Heart left ventricle (tissue), 16 donors: ENCODE measurements at places on chromosomes 7 and 10. TPM values are rescaled to one million over a fixed set of nuclear protein-coding genes. Genes with fewer than 3 reads are reported as not detected.

Gene LIPM
- not detected for total RNA-seq

Gene AIMP2
- 44.0 TPM for total RNA-seq

Gene MASTL
- 2.0 TPM for total RNA-seq

Gene CTBP2
- total RNA-seq, result 26.3 TPM

Gene OR2A5
- total RNA-seq, result not detected

Gene PTPN12
- 45.3 TPM for total RNA-seq

Gene CACNA2D1
- total RNA-seq, result 122 TPM

Gene ZPBP
- not detected for total RNA-seq

GRCh38 chr7:151758622-151759540 is 118.0 kb downstream of the PRKAG2 start:
- no peak for DNase-seq
- no peaks in the 10 kb centered on the region for H3K36me3 ChIP-seq
- peaks cover 33% of the 10 kb centered on the region for H3K4me1 ChIP-seq
- H3K4me3 ChIP-seq, result no peak overlapping the region

DNA sequence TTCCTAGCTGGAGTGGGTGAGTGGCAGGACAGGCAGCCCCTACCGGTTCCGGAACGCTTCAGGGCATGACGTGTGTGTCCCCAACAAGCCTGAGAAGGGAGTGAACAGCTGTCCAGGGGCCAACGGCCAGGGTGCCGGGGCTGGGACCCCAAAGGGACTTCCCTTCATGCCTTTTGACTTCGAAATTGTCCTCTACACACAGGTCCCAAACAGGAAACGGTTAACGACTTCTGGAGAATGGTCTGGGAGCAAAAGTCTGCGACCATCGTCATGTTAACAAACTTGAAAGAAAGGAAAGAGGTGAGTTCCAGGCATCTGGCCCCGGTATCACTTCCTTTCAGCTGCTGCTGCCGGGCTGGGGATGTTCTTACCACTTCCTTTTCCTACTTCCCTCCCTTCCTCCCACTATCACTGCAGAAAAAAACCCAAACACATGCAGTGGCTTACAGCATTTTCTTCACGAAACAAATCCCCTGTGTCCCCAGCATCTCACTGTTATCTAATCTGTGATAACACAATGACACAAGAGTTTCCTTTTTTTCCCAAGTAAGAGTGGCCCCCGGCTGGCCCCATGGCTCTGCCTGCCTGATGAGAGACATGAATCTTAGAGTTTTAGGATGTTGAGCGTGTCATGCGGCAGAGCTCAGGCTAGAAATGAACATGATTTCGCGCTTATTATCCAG is 63.2 kb downstream of the MKI67 start:
- peak overlapping the region; percentile 67 for H3K27ac ChIP-seq
- no peaks in the 10 kb centered on the region for H3K36me3 ChIP-seq
- DNase-seq, result peak; percentile 65
- H3K27me3 ChIP-seq, result no peaks in the 10 kb centered on the region

GRCh38 chr7:154684666-154685563 is 318.0 kb downstream of the PAXIP1 start:
- no peak for DNase-seq
- H3K4me3 ChIP-seq, result no peak overlapping the region
- H3K27me3 ChIP-seq, result no peaks in the 10 kb centered on the region
- H3K36me3 ChIP-seq, result no peaks in the 10 kb centered on the region
- H3K27ac ChIP-seq, result no peak overlapping the region

DNA sequence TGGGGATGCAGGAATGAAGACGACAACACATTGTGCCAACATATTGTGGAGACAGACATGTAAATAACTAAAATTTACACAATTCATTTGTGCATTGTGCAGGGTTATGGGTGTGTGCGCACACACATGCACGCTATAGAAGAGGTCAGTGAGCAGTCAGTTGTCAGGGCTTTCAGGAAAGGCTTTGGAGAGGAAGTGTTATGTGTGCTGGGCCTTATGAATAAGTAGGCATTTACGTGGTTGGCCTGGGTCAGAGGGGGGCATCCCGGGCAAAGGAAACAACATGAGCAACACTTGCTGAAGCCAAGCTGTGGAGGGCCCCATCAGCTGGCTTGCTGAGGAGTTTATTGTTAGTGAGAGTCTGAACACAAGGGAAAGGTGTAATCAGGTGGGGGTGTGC is 4.1 kb downstream of the PRXL2A start:
- H3K27me3 ChIP-seq, result no peaks in the 10 kb centered on the region
- peak overlapping the region; percentile 21 for H3K27ac ChIP-seq
- peaks cover 50% of the 10 kb centered on the region for H3K4me1 ChIP-seq
- no peak overlapping the region for H3K4me3 ChIP-seq
- no peaks in the 10 kb centered on the region for H3K36me3 ChIP-seq

DNA sequence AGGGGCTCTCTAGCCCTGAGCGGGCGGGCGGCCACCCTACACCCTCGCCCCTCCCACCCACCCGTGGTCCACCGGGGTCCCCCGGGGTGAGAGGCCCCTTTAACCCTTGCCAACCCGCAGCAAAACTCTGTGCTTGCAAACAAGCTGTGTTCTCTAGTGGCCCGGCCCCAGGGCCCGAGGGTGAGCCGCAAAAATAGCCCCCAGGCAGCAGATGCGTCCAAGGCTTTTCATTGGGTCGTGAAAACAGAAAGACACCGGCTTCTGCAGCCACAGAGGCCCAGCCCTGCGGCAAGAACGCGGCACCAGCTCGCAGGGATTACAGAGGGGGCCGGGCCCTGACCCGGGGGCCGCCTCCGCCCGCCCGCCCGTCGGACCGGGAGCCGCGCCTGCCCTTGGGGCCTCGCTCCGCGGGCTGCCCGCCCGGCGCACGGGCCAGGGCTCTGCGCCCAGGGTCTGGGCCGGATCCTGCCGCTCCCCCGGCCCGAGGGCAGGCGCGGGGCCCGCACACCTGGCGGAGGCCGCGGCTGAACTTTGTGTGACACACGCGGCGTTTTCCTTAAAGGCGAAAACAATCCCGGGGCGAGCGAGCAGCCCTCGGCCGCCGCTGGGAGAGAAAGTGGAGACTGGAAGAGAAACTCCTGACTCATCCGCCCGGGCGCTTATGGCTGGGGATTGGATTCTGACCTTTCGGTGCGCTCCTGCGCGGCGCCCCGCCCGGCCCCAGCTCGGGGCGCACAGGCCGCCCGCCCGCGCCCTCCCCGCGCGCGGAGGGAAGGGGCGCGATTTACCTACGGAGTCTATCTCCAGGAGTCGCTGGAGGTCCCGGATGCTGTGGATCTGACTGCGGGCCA is 2.8 kb downstream of the PDGFA start:
- H3K36me3 ChIP-seq, result peaks cover 2% of the 10 kb centered on the region
- H3K27ac ChIP-seq, result peak overlapping the region; percentile 89
- DNase-seq, result peak; percentile 53
- peaks cover 89% of the 10 kb centered on the region for H3K4me1 ChIP-seq
- H3K27me3 ChIP-seq, result no peaks in the 10 kb centered on the region

DNA sequence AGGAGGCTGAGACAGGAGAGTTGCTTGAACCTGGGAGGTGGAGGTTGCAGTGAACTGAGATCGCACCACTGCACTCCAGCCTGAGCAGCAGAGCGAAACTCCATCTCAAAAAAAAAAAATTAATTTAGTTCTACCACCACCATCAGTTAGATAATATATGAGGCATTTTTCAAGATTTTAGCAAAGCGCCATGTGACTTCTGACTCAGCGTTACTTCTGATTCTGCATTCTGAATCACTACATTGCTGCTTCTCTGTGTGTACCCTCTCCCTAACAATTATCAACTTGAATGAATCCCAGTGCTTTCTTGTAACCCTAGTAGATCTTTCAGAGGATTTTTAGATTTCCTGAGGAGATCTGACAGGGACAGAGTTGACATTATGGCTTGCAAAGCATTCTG is 176.8 kb upstream of the SORCS1 start:
- DNase-seq, result no peak
- no peaks in the 10 kb centered on the region for H3K4me1 ChIP-seq
- no peaks in the 10 kb centered on the region for H3K27me3 ChIP-seq
- H3K27ac ChIP-seq, result no peak overlapping the region
- no peak overlapping the region for H3K4me3 ChIP-seq

DNA sequence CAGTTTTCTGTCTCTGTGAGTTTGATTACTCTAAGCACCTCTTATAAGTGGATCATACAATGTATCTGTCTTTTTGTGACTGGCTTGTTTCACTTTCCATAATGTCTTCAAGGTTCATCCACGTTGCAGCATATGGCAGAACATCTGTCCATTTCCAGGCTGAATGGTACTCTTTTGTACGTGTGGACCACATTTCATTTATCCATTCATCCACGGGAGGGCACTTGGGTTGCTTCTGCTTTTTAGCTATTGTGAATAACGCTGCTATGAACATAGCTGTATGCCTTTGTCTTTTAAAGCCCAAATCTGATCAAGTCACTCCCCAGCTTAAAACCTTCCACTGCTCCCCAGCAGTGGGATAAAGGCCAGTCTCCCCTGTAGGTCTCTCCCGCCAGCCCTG is 31.5 kb downstream of the EGFR start:
- H3K36me3 ChIP-seq, result no peaks in the 10 kb centered on the region
- no peak for DNase-seq
- H3K4me3 ChIP-seq, result no peak overlapping the region
- no peaks in the 10 kb centered on the region for H3K4me1 ChIP-seq

GRCh38 chr10:110764793-110765512 is 106.8 kb upstream of the PDCD4 start:
- no peaks in the 10 kb centered on the region for H3K27me3 ChIP-seq
- H3K36me3 ChIP-seq, result no peaks in the 10 kb centered on the region
- no peak for DNase-seq
- H3K4me1 ChIP-seq, result peaks cover 16% of the 10 kb centered on the region
- peak overlapping the region; percentile 89 for H3K27ac ChIP-seq

GRCh38 chr10:77864151-77864851 is 62.3 kb downstream of the DLG5 start:
- no peak overlapping the region for H3K27ac ChIP-seq
- H3K4me1 ChIP-seq, result no peaks in the 10 kb centered on the region
- peaks cover 6% of the 10 kb centered on the region for H3K36me3 ChIP-seq
- no peak for DNase-seq
- H3K27me3 ChIP-seq, result no peaks in the 10 kb centered on the region

DNA sequence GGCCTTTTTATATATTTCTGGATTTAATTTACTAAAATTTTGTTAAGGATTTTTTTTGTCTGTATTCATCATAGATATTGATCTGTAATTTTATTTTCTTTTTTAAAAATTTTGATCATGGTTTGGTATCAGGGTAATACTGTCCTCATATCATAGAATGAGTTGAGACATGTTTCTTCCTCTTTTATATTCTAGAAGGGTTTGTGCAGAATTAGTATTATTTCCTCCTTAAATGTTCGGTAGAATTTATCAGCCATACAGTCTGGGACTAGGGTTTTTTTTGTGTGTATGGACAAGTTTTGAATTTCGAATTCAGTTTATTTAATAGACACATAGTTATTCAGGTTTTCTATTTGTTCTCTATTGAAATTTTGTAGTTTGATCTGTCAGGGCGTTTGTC is 54.0 kb downstream of the SHOC2 start:
- peaks cover 8% of the 10 kb centered on the region for H3K4me1 ChIP-seq
- DNase-seq, result no peak
- no peaks in the 10 kb centered on the region for H3K36me3 ChIP-seq
- H3K27ac ChIP-seq, result no peak overlapping the region
- no peaks in the 10 kb centered on the region for H3K27me3 ChIP-seq

GRCh38 chr7:142608630-142609428 is 140.4 kb upstream of the PRSS1 start:
- no peaks in the 10 kb centered on the region for H3K36me3 ChIP-seq
- DNase-seq, result no peak
- no peaks in the 10 kb centered on the region for H3K4me1 ChIP-seq

GRCh38 chr10:103441206-103441605 is 11.0 kb downstream of the CALHM2 start:
- H3K36me3 ChIP-seq, result peaks cover 18% of the 10 kb centered on the region
- H3K4me1 ChIP-seq, result peaks cover 43% of the 10 kb centered on the region
- H3K27ac ChIP-seq, result no peak overlapping the region

DNA sequence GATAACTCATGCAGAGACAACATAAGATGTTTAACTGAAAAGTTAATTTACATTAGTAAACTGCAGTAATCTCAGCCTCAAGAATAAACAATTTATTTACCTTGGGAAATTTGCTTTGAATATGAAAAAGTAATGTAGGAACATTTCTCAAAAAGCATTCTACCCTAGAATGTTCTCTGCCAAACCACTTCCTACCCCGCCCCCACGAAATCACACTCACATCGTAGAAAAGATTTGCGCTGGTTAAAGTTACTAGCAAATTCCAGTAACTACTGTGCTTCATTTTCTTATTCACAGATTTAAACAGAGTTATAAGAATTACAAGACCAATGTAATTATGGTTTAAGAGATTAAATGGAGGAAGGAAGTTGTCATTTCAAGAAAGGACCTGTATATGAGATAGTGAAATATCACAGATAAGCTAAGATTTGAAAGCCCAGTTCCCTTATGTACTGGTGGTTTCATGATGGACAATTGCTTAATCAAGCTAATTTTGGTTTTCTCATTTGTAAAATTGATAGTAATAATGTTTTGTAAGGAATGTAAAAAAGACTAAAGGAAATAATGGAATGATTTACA is 175.4 kb downstream of the GNAI1 start:
- H3K4me1 ChIP-seq, result peaks cover 4% of the 10 kb centered on the region
- H3K4me3 ChIP-seq, result no peak overlapping the region
- H3K27me3 ChIP-seq, result no peaks in the 10 kb centered on the region
- DNase-seq, result no peak
- no peak overlapping the region for H3K27ac ChIP-seq

DNA sequence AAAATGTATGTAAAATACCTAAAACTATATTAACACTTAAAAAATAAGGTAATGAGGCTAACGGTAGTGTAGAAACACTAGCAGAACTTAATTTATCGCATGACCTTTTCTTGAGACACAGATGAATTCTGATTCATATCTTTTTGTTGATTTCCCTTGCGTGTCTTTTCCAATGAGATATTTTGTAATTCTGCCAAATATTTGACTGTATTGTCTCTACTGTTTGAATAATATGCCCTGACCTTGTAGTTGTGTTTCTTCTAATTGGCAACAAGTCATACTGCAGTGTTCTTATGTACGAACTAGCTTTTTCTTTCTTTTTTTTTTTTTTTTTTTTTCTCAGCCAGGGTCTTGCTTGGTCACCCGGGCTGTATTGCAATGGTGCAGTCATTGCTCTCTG is 9.2 kb upstream of the ABCB1 start:
- H3K27ac ChIP-seq, result no peak overlapping the region
- H3K36me3 ChIP-seq, result no peaks in the 10 kb centered on the region
- H3K4me1 ChIP-seq, result no peaks in the 10 kb centered on the region
- H3K27me3 ChIP-seq, result peaks cover 7% of the 10 kb centered on the region
- no peak for DNase-seq
- no peak overlapping the region for H3K4me3 ChIP-seq
